ENCODE measurements at places on chromosomes 7 and 10.

DNA sequence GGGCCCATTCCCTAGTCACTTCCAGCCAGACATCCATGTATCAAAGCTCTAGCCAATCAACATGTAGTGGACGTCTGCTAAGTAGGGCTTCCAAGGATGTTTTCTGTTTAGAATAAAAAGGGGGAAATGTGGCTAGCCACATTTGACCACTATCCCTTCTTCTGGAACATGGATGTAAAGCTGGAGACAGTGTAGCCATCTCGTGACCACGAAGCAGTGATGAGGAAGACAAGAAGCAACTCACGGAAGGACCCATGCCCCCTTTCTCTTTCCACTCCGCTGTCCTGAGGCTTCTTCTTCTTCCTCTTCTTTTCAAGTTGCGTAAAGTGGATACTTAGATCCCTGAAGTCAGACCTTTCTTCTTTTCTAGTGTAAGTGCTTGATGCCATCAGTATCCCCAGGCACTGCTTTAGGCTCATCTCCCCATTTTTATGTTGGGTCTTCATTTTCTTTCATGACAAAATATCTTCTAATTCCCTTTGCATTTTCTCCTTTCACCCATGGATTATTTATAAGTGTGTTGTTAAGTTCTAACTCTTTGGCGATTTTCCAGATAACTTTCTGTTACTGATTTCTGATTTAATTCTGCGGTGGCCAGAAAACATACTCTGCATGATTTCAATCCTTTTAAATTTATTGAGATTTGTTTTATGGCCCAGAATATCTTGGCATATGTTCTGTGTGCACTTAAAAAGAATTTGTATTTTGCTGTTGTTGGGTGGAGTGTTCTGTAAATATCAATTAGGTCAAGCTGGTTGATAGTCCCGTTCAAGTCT lies 594.5 kb downstream of the SDK1 start:
- no peak for DNase-seq

GRCh38 chr10:10725196-10725595 lies 292.5 kb upstream of the CELF2 start:
- no peak for DNase-seq

GRCh38 chr7:378041-378420 lies 88.1 kb downstream of the FOXL3 start:
- DNase-seq: no peak

- no peak for DNase-seq
Measured at GRCh38 chr10:17022466-17022825, 107.2 kb downstream of the CUBN start.

GRCh38 chr7:29274146-29275017 lies 79.8 kb downstream of the CHN2 start:
- DNase-seq: no peak

- no peak for DNase-seq
Measured at GRCh38 chr7:121753944-121754343, 119.0 kb upstream of the PTPRZ1 start.

- no peak for DNase-seq
Measured at GRCh38 chr10:125023255-125023654, 81.3 kb downstream of the ZRANB1 start.

- DNase-seq: no peak
Measured at GRCh38 chr10:111830359-111830758, 353.2 kb downstream of the GPAM start.

DNA sequence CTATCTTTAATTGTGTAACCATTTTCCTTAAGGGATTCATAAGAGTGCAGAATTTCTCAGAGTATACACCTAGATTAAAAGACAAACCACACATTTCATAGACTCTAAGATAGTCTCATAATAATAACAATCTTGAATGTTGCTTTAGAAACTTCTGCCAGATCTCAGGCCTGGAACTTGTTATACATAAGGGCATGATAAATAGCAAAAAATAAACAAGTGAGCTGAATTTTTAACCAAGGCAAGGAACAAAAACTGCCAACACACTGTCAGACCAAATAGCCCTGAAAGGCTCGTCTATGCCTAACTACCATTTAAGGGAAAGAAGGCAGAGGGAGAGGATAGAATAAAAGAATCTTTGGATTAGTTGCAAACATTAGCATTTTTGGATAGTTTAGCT lies 65.8 kb upstream of the SEMA3C start:
- no peak for DNase-seq

DNA sequence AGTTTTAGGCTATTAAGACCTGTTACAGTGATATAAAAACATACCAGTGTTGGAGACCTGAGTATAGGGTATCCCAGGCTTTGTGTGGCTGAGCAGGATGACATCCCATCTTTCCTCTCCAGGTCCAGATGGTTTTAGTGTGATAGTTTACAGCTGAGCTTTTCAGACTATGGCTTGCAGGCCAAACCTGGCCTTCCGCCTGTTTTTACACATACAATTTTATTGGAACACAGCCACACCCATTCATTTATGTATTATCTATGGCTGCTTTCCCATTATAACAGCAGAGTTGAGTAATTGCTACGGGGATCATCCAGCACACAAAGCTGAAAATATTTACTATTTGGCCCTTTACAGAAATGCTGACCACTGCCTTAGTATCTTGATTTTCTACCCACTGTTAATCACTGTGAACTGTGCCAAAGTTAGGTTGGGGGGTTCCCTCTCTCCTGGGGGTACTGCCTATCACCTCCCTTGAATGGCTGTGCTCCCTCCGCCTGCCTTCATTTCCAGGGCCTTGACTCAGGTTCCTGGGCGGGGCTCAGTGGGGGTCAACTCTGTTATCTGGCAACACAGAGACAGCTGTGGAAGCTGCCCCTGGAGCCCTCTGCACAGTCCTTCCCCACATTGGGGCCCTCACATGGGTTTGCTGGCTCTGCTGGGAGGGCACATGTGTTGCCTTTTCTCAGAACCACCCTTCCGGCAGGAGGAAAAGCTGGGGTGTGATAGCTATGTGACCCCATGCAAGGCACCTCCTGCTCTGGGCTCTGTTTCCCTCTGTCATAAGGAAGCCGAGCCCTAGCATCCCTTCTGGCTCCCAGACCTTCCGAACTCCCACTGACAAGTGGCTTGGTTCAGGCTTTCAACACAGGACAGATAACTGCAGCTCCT lies 40.3 kb upstream of the SH2D4B start:
- no peak for DNase-seq

- no peak for DNase-seq
Measured at GRCh38 chr10:30743586-30743985, 114.0 kb upstream of the LYZL2 start.

GRCh38 chr7:9889554-9889953 lies 1084.1 kb upstream of the PHF14 start:
- DNase-seq: no peak

DNA sequence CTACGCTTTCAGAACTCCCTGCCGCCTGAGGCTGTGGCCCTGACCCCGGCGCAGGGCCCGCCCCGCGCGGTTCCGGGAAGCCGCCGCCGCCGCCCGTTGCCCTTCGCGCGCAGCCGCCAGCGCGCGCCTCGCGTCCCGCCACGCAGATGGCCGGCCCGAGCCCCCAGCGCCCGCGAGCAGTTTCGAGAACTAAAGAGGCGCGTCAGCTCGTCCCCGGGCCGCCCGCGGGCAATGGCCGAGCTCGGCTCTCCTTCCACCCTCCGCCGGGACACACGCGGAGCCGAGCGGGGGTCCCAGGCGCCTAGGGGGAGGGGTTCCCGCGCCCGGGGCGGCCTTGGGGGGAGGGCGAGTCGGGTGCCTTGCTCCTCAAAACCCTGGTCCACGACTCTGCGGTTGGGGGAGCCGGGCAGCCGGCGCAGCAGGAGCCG lies 1.8 kb downstream of the HNRNPF start:
- no peak for DNase-seq

GRCh38 chr7:133575726-133576440 lies 323.0 kb downstream of the EXOC4 start:
- DNase-seq: peak; percentile 88

Measured in NCI-H1694 treated with DMSO at 0.1 percent for 48 hours (cell line).